Foreskin melanocyte (primary cell): ENCODE measurements at places on chromosomes 6 and 20.
A peak's percentile ranks its signal among the peaks of the same experiment; 100 is the strongest.

DNA sequence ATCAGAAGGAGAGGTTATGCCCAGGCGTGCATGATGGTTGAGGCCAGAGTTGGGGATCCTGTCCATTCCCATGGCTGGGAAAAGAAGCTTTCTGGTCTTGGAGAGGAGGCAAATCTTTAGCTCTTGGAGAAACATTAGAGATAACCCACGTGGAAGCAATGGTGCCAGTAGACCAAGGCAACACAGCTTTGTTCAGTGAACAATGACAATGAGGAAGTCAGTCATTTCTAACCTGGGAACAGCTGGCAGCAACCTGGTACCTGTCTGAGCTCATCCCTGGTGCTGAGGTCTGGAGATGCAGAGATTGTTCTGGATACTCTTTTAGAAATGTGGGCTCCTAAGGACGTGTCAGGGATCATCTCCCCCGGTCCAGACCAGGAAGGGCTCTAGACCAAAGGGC is 76.7 kb upstream of the PAX1 start:
- no peak for DNase-seq

DNA sequence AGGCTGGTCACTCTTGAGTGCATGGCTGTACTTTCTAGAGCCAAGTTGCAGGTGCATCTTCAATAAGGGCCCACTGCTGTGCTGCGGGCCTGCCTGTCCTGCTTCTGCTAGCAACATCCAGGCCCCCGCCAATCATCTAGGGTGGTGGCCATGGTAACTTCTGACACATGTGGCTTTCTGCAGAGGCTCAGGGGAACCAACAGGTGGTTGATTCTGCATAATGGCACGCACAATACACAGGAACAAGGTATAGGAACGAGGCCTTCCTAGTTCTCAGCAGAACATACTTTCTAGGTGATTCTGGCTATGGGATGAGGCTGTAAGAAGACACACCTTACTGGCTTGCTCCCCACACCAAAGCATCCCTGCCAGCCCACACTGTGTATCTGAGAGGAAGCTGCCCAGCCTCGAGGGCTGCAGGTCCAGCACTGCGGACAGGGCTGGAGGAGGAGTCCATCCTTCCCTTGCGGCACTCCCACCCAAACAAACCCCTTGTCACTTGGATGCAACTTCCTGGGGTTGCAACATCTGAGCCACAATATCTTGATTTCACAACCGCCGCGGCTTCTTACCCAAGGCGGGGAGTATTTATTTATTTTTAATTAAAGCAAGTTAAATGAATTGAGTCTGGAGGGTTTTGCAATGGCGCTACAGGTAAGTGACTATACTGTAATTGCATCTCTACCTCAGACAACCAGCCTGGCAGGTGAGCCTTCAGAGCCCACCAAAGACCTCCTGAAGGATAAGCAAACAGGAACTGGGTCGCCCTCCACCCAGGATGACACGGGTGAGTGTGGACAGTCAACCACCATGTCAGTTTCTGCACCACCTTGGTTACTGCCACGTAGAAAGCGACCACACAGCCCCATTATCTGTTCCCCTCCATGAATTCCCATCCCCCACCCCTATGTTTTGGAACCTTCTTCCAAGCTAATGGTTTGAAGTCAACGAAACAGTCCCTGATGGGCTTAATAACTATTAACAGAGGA is 49.6 kb downstream of the SULF2 start:
- no peak for DNase-seq

DNA sequence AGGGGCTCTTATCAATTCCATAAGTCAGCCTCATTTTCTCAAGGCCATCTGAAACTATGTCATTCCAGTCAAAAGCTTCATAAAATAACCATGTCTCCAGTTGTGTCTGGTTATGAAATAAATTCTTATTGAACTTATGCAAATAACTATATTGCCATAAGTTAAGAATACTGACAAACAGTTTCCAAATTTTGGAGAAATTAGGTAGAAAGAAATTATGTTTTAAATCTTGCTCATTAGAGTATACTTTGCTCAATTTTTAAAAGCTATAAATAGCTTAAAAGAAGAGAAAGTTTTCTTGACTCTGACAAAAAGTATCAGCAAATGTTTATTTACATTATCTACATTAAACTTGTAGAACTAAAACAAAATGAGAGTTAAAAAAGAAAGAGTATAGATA is 63.0 kb upstream of the MRAP2 start:
- DNase-seq: no peak

- DNase-seq: no peak
These were observed 44.5 kb upstream of the CLDN20 start for GRCh38 chr6:155219299-155219698.

DNA sequence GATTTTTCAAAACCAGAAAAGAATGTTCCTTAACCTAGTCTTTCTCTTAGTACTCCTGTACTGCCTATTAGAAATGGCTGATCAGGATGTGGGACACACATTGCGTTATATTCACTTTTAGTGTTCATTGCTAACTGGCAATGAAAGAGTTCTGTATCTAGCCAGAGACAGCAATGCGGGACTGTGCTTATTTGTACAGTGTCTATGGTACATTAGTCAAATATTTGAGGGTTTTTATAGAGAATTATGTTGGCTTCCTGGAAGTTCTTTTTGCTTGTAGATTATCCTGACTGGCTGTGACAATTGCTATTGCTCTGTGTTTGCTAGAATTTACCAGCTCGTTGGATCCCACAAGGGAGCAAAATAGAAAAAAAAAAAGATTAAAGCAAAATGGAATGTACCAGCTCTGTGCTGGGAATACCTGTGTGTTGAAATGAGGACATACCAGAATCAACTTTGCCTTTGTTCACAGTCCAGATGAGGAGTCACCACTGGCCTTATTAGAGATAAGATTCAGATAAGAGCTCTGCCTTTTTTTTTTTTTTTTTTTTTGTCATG is 22.4 kb upstream of the IFNGR1 start:
- peak; percentile 69 for DNase-seq
